NCI-H774 (cell line): ENCODE measurements at places on chromosomes 11 and 22.

GRCh38 chr22:20624161-20624616, 116.8 kb downstream of the MED15 start:
- DNase-seq = no peak

- no peak for DNase-seq
Measured at GRCh38 chr11:27433742-27434141, 38.8 kb downstream of the LGR4 start.

DNA sequence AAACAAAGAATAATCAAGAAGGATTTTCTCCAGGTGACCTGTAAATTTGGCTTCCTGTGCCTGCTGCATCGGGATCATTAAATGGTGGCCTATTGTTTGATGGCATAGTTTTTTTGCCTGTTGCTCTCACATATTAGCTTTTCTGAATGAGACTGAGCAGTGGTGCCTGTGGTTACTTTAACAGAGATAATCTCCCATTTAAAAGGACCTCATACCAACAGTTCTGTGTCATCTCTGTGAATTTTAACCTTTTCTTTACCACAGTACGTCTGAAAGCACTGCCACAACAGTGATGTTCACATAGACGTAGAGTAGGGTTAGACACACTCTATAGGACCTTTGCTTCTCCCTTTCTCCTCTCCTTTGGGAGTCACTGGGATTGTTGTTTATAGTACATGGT, 22.9 kb upstream of the RCE1 start:
- DNase-seq = no peak

DNA sequence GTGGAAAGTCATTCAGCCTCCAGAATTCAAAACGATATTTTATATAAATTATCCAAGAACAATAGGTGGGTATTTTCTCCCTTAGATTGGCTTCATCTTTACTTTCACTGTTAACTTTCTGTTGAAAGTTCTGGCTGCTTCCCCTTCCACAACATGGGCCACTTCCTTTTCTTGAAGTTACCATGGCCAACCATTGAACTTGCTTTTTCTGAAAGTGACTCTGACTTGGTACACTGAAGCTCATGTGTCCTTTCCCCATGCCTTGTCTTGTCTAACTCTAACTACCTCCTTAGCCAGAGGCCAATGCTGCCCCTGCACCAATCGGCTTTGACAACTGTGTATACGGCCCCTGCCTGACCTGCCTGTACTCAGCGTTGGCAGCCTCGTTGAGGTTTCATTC, 225.2 kb downstream of the FAT3 start:
- DNase-seq = no peak

GRCh38 chr11:103528596-103528995, 419.4 kb downstream of the DYNC2H1 start:
- no peak for DNase-seq

- no peak for DNase-seq
Measured at GRCh38 chr22:44930711-44931035, 79.1 kb downstream of the PHF21B start.

- no peak for DNase-seq
Measured at GRCh38 chr11:116331381-116331780, 441.4 kb downstream of the BUD13 start.

GRCh38 chr11:1779806-1780699, 16.3 kb upstream of the CTSD start:
- DNase-seq = no peak

DNA sequence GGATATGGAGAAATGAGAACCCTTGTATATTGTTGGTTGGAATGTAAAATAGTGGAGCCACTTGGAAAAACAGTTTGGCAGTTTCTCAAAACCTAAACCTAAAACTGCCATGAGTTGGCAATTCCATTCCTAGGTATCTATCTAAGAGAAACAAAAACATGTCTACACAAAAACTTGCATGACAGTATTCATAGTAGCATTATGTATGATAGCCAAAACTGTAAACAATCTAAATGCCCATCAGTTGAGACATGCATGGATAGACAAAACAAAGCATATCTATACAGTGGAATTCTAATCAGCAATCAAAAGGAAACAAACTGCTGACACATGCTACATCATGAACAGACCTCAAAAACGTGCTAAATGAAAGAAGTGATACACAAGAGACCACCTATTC, 34.9 kb downstream of the TRAF6 start:
- no peak for DNase-seq

DNA sequence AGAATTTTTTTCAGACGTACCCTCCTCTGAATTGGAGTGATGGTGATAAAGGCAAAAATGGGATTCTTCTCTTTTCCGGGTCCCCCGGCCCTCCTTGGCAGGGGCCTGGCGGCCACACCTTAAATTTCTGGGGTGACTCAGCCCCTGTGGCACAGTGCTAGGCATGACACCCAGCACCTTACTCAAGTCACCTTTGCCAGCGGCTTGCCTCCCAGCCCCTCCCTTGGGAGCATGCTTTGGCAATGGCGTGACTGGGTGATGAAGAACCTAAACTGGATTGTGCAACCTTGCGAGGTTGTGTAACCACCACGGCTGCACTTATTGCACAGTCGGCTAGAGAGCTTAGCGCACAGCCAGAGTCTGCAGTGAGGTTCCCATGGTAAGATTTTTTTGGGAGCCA, 16.2 kb upstream of the LDLRAD3 start:
- DNase-seq = no peak
